ENCODE measurements at places on chromosomes 2 and 18.

GRCh38 chr18:40874233-40874632, 1080.8 kb upstream of the PIK3C3 start:
- DNase-seq: no peak

DNA sequence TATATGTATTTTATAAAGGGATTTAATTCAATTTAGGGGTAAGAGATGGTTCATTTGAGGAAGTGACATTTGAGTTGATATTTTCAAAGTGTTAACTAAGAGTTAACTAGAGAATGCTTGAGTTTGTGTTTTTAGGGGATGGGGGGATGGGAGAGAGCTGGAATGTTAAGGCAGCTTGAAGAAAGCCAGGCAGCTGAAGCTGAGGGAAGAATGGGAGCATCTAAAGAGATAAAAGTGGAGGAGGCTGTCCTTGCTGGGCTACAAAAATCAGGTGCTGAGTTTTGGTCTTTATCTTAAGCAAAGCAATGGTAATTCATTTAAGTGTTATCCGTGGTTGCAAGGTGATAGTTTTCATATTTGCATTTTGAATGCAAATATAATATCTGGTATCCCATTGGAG, 9.2 kb downstream of the CHST9 start:
- DNase-seq: no peak

DNA sequence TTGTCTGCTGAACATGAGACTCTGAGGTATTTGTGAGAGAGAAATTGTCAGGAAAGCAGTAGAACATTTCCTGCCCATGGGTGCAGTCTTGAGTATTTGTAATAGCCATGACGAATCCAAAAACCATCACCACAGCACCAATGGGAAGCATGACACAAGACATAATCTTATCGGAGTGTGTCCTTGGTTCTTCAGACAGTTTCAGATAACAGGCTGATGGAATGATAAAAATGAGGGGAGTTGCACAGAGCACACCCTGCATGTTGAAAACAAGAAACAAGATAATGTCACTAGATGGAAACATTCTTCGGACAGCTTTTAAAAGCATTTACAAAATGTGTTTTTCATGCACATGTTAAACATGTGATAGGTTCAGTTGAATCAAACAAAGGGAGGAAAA, 56.9 kb downstream of the SLC38A11 start:
- DNase-seq: peak; percentile 80

DNA sequence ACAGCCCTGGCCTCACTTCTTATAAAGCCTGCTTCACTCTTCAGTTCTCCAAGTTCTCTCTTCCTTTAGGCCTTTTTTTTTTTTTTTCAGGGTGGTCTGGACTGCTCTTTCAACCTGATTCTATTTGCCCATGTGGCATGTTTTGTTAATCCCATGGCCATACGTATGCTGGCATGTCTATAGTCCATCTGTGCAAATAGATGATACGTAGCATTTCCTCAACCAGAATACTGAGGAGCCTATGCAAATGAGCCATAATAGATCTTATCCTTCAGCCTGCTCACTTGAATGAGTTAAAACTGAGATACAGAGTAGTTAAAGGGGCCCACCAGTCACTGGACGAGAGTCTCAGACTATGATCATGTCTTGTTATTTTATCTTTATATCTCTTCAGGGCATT, 265.2 kb upstream of the CXCR4 start:
- no peak for DNase-seq

GRCh38 chr18:27311114-27311513, 126.0 kb upstream of the CHST9 start:
- no peak for DNase-seq

- no peak for DNase-seq
These were observed 185.4 kb upstream of the MMADHC start for GRCh38 chr2:149773006-149773405.

DNA sequence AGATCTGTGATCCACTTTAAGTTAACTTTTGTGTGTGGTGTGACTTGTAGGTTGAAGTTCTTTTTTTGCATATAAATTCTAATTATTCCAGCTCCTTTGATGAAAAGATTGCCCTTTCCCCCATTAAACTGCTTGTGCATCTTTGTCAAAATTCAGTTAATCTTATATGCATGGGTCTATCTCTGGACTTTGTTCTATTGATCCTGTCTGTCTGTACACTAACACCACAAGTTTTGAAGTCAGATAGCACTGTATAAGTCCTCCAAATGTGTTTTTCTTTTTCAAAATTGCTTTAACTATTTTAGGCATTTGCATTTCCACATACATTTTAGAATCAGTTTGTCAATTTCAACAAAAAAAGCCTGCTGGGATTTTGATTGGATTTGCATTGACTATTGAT, 137.6 kb downstream of the BCL11A start:
- no peak for DNase-seq

All from Caco-2 (cell line).